Mesenteric fat pad (tissue), 1 donor: ENCODE measurements at places on chromosomes 5 and 9. TPM values are rescaled to one million over a fixed set of nuclear protein-coding genes. Genes with fewer than 3 reads are reported as not detected.

The PCDHB9 gene
- total RNA-seq = 1.0 TPM

GRCh38 chr5:179273073-179273435 lies 72.2 kb downstream of the ADAMTS2 start:
- DNase-seq = no peak

- no peak for DNase-seq
Observed at GRCh38 chr5:43941806-43942205, 338.8 kb downstream of the NNT start.

GRCh38 chr5:42813533-42813932 lies 1.8 kb upstream of the SELENOP start:
- no peak for DNase-seq

The CAAP1 gene
- 10.4 TPM for total RNA-seq

GRCh38 chr9:121765021-121765950 lies 113.9 kb downstream of the DAB2IP start:
- no peak for DNase-seq

GRCh38 chr5:91188755-91189154 lies 194.4 kb downstream of the ARRDC3 start:
- DNase-seq = no peak

DNA sequence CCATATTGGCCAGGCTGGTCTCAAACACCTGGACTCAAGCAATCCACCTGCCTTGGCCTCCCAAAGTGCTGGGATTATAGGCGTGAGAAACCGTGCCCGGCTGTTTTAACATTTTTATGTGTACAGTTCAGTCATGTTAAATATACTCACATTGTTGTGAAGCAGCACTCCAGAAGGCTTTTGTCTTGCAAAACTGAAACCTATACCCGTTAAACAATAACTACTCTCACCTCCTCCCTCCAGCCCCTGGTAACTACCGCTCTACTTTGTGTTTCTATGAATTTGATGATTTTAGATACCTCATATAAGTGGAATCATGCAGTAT lies 23.1 kb upstream of the SHB start:
- no peak for DNase-seq

GRCh38 chr5:124871303-124871702 lies 124.9 kb upstream of the ZNF608 start:
- no peak for DNase-seq
